ENCODE measurements at places on chromosomes 11 and 22.

GRCh38 chr11:34029176-34029575, 22.4 kb upstream of the CAPRIN1 start:
- DNase-seq, result no peak

DNA sequence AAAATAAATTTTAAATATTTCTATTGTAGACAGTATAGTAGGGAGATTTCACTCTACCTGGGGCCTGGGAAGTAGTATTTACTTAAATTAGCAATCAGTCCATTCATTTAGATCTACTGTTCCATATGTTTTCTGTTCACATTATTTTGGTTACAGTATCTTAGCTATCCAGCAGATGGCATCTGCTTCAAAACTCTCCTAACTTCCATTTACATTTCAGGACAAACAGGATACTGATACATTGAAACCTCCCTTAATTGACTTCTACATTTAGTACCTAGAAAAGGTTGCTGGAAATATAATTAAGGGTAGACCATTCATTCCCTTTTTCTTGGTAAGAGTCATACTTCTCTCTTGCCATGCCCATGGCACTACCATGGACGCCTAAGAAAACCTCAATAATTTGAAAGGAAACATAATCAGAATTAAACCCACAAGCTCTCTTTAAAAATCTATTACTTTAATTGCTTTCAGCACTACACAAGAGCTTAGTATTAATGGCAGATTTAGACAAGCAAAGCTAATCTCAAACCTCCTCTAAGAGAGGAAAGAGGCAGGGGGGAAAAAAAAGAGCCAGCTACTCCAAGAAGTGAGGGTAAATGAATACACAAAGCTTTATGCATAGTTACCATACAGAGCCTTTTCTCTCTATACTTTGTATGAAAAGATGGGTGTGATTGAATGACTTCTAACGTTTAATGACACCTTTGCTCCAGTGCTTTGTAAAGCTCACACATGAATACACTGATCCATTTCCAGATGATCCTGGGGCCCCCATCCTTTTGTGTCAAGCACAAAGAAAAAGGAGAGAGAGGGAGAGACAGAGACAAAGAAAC, 131.2 kb upstream of the MTMR2 start:
- no peak for DNase-seq

DNA sequence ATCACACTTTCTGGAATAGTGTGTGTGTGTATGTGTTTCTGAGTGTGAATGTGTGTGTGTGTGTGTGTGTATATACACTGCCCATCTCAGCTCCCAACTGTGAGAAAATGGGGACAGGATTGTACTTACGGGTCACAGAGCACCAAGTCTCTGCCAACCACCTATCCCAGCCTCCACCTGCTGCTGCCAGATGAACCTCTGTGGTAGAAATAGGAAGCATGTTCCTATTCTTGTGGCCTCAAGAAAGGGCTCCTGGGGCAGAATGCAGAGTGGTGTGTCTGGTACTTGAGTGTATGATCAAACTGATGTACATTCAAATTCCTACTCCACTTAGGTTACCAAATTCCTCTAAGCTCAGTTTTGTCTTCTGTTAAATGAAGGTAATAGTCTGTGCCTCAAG, 14.6 kb downstream of the UBASH3B start:
- DNase-seq, result no peak

GRCh38 chr11:76230392-76230791, 24.1 kb upstream of the WNT11 start:
- no peak for DNase-seq

DNA sequence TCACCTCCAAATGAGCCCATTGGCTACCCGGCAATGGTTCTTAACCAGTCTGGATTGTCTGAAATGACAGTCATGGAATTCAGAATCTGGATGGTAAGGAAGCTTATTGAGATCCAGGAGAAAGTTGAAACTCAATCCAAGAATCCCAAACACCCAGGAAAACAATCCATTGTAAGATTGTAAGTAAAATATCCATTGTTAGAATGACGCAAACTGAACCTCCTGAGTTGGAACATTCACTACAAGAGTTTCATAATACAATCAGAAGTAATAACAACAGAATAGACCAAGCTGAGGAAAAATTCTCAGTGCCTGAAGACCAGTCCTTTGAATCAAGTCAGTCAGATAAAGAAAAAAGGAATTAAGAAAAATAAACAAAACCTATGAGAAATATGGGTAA, 22.1 kb downstream of the OR8G5 start:
- no peak for DNase-seq

DNA sequence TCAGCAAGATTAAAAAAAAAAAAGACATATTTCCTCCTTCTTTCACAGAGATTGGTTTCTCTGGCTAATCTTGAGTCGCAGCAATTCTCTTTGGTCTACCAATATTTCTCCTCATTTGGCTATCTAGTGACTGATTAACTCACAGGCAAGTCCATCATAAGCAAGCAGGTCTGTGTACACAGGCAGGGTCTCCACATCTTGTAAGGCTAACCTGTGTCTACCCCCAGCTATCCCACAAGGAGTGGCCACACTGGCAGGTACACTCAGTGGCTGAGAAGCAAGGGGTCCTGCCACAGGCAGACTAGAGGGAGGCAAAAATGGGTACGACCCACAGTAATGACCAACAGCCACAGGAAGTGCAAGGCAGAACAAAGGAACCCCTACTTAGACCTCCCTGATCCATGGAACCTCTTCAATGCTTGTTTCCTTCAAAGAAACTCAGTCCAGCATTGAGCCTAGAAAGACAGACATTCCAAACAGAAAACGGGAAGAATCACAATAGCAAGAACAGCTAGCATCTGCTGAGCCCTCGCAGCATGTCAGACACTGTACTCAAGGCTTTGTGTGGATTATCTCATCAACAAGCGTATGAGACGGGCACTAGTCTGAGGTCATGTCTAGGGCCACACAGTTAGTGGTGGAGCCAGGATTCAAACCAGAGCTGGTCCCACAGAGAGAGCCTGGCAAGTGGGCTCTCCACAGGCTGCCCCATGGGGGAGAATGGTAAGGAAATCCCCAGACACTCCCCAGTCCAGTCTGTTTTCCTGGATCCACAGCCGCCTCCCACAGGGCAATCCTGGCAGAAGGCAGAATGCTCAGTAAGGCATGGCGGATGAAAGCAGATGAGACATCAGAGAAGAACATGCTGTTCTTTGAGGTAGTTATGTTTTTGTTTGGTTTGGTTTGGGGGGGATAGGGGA, 34.3 kb downstream of the PLEKHA7 start:
- no peak for DNase-seq

GRCh38 chr11:109184376-109184775, 237.6 kb upstream of the C11orf87 start:
- DNase-seq, result no peak

- DNase-seq, result no peak
These were observed 92.0 kb downstream of the PPP6R3 start for GRCh38 chr11:68552542-68552941.

GRCh38 chr11:134585666-134586610, 173.9 kb upstream of the B3GAT1 start:
- no peak for DNase-seq

DNA sequence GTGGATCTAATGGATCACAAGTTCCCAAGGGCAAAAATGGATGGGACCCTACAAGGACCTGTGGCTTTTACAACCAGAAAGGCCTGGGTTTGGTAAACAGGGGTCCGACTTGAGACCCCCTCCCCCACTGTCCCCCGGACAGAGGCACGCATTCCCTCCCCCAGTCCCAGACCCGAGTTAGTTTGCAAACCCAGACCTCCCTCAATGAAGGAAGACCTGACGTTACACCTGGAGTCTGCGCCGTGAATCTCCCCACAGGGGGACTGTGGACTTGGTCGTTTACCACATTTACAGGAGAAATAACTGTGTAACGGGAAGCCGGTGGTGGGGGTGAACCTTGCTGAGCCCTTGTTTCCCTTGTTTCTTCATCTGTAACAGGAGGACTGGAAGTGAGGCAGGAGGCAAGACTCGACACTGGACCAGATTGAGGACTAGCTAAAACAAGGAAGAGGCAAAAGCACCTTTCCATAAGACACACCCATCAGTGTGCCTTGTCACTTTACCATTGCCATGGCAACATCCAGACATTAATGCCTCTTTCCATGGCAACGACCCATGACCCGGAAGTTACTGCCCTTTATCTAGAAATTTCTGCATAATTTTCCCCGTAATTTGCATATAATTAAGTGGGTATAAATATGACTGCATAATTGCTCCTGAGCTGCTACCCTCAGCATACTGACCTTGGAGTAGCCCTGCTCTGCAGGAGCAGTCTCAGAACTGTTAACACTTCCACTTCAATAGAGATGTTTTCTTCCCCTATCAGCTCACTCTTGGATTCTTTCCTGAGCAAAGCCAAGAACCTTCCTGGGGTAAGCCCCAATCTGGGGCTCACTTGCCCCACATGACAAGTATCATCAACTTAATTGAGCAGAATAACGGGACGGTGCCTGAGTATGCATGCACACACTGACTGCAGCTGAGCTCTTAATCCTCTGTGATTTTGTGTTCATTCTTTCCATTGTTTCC, 25.4 kb downstream of the PDGFB start:
- DNase-seq, result no peak

DNA sequence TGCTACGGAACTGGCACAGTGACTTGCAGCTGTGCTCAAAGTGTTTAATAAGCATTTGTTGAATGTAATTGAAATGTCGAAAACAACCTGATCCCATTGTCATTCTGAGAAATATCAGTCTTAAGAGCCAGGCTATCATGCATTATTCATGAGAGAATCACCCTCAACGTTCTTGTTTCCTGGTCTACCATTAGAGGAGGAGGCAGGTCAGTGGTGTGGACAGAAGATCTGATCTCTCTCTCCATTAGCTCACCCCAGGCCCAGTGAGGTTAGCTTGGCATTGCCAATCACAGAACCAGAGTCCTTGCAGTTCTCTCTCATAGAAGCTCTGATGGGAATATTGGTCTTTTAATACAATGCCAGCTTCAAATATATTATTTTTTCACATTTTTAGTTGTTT, 121.1 kb upstream of the SPON1 start:
- DNase-seq, result no peak

- DNase-seq, result no peak
These were observed 15.1 kb downstream of the ATG13 start for GRCh38 chr11:46632502-46632901.

GRCh38 chr11:69333149-69333710, 39.3 kb downstream of the MYEOV start:
- DNase-seq, result no peak

- no peak for DNase-seq
These were observed 55.4 kb downstream of the CDON start for GRCh38 chr11:126007238-126007637.

- no peak for DNase-seq
These were observed 10.9 kb upstream of the NAALADL1 start for GRCh38 chr11:65069217-65069616.

- no peak for DNase-seq
These were observed 128.1 kb downstream of the CTTN start for GRCh38 chr11:70526116-70527045.

DNA sequence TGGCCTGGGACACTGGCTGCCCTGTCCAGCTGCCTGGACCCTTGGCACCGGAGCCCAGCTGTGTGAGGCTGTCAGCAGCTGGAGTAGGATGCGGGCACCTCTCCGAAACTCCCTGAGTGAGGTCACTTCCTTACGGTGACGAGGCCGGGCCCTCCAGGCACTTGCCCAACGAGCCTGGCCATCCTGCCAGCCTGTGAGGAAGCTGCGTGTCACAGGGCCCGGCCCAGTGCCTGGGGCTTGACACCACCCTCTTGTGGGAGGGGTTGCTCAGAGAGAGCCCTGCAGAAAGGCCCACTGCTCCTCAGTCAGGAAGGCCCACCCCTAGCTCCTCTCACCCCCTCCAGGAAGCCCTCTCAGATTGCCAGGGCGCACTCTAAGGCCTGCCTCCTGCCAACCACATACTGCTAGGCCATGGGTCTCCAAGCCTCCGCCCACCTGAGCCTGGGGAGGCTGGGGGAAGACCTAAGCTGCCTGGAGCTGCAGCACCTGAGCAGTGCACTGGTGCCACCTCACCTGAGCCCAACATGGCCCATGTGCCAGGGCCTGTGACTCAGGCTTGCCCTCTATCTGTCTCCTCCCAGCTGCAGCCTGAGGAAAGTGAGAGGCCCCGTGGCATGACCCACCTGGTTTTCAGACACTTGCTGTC, 4.3 kb upstream of the PHLDA2 start:
- no peak for DNase-seq

- DNase-seq, result no peak
These were observed 9.5 kb downstream of the H19 start for GRCh38 chr11:1988174-1988573.

GRCh38 chr11:47856186-47856585, 8.0 kb upstream of the NUP160 start:
- no peak for DNase-seq

GRCh38 chr11:10900681-10901415, 43.0 kb upstream of the ZBED5 start:
- no peak for DNase-seq

DNA sequence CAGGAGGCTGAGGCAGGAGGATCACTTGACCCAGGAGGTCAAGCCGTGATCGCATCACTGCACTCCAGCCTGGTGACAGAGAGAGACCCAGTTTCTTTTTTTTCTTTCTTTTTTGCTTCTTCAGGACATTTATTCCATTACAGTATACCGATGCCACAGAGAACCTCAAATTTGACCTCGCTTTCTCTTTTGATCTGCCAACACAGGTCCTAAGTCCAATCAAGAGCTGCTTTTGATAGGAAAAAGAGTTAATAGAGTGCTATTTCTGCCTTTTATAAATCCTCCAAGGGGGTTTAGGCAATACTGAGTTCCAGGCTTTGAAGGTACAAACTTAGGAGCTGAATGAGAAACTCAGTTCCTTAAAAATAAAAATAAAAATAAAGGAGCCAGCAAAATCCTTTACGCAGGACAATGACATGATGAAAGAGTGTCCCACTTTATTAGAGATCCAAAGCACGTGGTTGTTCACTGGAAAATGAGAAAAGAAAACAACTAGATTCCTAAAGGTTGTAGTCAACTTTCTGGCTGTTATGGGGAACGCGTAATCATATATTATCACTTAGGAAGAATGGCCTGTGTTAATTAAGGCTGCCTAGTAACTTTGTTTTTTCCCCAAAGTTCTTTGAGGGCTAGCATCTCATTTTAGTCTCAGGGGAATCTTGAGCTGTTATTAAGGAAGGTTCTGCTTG, 27.2 kb downstream of the FADD start:
- no peak for DNase-seq

DNA sequence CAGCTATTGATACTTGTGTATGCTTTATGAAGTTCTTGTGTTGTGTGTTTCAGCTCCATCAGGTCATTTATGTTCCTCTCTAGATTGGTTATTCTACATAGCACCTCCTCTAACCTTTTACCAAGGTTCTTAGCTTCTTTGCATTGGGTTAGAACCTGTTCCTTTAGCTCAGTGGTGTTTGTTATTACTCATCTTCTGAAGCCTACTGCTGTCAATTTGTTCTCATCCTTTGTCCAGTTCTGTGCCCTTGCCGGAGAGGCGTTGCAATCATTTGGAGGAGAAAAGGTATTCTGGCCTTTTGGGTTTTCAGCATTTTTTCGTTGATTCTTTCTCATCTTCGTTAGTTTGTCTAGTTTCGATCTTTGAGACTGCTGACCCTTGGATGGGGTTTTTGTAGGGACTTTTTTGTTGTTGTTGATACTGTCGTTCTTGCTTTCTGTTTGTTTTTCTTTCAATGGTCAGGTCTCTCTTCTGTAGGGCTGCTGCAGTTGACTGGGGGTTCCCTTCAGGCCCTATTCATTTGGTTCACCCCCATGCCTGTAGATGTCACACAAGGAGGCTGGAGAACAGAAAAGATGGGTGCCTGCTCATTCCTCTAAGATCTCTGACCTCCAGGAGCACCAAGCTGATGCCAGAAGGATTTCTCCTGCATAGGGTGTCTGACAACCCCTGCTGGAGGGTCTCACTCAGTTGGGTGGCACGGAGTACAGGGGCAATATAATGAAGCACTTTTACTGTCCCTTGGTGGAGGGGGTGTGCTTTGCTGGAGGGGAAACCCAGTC, 35.9 kb upstream of the MUC15 start:
- no peak for DNase-seq

GRCh38 chr11:17163736-17164135, 44.0 kb downstream of the PIK3C2A start:
- no peak for DNase-seq

All from effector CD8-positive, alpha-beta T cell (primary cell).